A549 treated with AZD2906 at 1 μM for 4 hours (cell line): ENCODE measurements at places on chromosomes 5 and 9. TPM values are rescaled to one million over a fixed set of nuclear protein-coding genes. Genes with fewer than 3 reads are reported as not detected.

The FAM221B gene
- not detected in 5 replicates for total RNA-seq

The ALAD gene
- total RNA-seq, result 12.9 to 17.1 TPM (median 14.3 TPM) in 5 replicates

The ZFR gene
- total RNA-seq, result 53.6 to 76.8 TPM (median 56.3 TPM) in 5 replicates

The EIF4E1B gene
- total RNA-seq, result not detected in 5 replicates

The FSD1L gene
- total RNA-seq, result 3.4 to 4.5 TPM (median 4.2 TPM) in 5 replicates

The RNF183 gene
- total RNA-seq, result 0.10 to 0.19 TPM in 2 of 5 replicates, not detected in the others

The AQP7 gene
- total RNA-seq, result 0.25 to 0.53 TPM (median 0.32 TPM) in 5 replicates

The ATP10B gene
- not detected in 5 replicates for total RNA-seq

The DDX46 gene
- 49.9 to 75.8 TPM (median 59.6 TPM) in 5 replicates for total RNA-seq

The HMCN2 gene
- total RNA-seq, result 0.01 to 0.13 TPM (median 0.09 TPM) in 5 replicates

The HTR4 gene
- not detected in 5 replicates for total RNA-seq

The AFAP1L1 gene
- total RNA-seq, result 12.3 to 15.7 TPM (median 15.4 TPM) in 5 replicates

The DNM1 gene
- 78.9 to 89.5 TPM (median 83.5 TPM) in 5 replicates for total RNA-seq
